ENCODE measurements at places on chromosomes 3 and 15.

- DNase-seq = no peak
These were observed 24.1 kb downstream of the HRH1 start for GRCh38 chr3:11178421-11178820.

GRCh38 chr3:48425281-48425812, 4.5 kb downstream of the PLXNB1 start:
- no peak for DNase-seq

- DNase-seq = no peak
These were observed 23.2 kb upstream of the OCA2 start for GRCh38 chr15:28122038-28122949.

- no peak for DNase-seq
These were observed 61.8 kb downstream of the SLC12A8 start for GRCh38 chr3:125150525-125151441.

DNA sequence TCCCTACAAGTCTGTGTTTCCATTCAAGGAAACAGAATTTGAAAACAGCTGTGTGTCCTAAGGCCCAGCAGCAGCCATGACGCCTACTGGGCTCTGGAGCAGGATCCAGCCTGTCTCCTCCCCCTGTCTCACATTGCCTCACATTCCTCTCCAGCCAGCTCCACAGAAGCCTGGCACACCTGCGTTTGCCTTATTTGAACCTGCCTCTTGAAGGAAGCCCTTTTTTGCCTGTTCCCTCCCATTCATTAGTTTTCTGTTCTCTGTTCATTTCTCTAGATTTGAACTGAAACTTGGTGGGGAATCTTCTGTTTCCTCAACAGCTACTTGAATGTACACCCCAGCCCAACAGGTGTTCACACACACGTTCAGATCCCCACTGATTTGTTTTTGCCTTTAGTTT, 890.5 kb downstream of the TUSC7 start:
- no peak for DNase-seq
